GM10248 (cell line): ENCODE measurements at places on chromosomes 6 and 20.
A peak's percentile ranks its signal among the peaks of the same experiment; 100 is the strongest.

DNA sequence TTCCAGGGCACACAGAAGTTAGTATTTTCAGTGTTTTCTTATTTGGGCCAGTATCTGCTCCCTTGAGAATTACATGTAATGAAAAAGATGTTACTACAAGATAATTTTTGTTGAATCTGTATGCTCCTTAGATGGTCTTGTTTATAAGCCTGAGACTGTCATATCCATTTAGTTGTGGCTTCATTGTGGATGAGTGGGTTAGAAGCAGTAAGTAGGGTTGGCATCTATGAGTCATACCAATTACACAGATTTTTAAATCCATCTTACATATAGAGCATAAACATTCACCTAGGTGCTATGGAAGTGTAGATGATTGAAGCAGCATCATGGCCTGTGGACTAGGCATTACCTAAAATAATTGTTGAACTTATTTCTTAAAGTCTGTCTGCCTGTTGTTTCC, 13.5 kb upstream of the BAG2 start:
- DNase-seq: no peak

DNA sequence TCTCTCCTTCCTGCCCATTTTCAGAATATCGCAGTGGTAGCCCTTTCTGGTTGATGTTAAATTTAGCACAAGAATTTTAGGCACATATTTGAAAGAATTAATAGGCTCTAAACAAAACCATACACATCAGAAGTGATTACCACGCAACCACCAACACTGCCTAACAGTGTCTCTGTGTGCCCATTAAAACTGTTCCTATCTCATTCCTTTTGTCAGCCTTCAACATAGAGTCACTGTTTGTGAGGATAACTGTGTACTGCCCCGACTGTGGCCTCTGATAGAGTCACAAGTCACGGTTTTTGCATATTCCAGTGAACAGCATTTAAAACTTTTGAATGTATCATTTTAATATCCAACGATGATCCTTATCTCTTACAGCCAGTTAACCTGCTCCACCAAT, 116.8 kb upstream of the TNFAIP3 start:
- no peak for DNase-seq

DNA sequence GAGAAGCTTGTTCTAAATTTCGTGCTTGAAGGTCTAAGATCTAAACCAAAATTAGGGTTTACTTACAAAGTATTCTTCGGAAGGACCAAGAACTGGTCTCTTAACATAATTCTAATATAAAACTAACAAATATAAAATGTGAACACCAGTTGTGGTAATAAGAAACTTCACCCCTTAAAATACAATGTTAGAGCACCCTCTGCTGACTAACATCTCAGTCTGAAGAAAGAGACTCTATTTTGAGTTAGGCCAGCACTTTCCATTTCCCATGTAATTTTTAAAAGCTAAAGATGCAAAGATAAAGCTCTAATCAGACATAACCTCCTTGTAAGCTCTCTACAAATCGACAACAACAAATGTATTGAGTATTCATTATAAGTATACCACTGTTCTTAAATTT, 24.6 kb downstream of the ATG5 start:
- peak; percentile 16 for DNase-seq

GRCh38 chr20:39076958-39077357, 114.8 kb downstream of the DHX35 start:
- DNase-seq: no peak

DNA sequence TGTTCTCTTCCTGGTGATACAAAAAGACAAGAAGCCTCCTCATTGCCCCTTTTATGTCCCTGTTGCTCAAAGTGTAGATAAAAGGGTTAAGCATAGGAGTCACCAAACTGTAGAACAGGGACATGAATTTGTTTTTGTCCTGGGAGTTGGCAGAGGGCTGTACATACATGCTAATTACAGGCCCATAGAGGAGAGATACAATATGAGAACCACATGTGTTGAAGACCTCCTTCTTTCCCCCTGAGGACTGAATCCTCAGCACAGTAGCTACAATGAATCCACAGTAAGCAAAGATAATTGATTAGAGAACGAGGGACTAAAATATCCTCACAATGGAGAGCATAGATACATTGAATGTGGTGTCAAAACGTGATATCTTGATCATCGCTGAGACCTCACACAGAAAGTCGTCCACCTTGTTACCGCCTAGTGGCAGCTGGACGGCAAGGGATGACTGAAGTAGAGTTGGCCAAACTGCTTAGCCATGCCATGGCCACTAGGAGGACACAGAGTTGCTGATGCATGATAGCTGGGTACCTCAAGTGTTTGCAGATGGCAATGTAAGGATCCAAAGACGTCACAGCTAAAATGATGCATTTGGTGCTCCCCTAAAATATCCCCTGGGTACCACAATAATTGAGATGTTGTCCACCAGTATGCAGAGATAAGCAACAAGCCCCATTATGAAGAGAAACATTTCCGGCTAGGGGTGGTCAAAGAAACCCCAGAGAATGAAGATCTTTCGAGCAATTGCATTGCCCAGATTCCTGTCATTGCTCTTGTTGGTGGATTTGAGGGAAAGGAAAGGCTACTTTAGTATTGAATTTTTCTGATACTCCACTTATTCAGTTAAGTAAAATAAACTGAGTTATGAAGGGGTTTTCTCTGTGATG, 15.0 kb downstream of the OR2B3 start:
- DNase-seq: peak; percentile 23

DNA sequence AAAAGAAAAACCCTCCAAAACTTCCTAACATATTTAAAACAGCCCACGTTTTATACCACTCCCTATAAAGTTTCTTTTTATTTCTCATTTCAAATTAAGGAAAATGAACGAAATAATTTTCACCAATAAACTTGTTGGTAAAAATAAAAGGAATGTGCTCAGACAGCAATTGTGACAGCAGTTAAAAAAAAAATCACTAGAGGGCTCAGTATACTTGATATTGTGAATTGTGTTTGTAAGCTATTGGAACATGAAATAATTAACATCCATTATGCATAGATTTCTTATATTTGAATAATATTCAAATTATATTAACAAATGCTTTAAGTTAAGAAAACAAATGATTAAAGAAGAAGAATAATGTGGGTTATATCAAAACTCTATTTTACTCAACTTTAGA, 105.5 kb downstream of the ASCC3 start:
- no peak for DNase-seq

DNA sequence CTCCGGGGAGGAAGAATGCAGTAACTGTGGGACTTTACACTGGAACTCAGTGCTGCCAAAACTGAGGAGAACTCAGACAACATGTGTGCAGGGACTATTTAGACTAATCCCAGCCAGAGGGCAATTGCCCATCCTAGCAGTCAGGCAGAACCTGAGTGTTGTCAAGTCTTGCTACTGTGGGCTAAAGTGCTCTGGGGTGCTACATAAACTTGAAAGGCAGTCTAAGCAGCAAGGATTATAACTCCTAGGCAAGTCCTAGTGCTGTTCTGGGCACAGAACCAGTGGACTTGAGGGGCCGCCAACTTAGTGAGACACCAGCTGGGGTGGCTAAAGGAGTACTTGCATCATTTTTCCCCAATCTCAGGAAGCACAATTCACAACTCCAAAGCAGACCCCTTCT, 363.8 kb upstream of the PTCHD4 start:
- DNase-seq: no peak

DNA sequence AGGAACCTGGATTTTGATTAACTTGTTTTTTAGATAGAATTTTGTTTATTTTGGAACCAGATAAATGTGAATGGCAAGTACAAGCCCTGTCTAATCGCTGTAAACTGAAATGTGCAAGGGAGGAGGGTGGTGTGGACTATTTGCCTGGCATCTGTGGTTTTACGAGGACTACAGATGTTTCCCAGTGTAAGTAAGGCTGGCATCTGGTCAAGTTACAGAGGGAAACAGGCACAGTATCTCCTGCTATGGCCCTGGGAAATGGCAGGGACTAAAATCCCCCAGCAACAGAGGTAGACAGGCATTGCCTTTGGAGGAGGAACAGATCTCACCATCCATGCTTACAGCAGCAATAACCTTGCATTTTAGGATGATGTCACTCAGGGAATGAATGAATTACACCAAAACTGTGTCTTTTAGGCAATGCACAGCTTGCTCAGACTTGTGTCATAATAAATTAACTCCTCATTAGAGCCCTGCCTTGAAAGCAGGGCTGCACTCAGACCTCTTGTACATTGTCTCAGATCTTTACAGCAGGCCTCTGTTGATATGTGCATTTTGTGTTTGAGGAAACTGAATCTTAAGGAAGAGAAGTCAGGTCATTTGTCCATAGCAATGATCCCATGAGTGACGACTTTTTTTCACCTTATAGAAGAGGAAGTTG, 96.2 kb downstream of the TCP11 start:
- DNase-seq: no peak

DNA sequence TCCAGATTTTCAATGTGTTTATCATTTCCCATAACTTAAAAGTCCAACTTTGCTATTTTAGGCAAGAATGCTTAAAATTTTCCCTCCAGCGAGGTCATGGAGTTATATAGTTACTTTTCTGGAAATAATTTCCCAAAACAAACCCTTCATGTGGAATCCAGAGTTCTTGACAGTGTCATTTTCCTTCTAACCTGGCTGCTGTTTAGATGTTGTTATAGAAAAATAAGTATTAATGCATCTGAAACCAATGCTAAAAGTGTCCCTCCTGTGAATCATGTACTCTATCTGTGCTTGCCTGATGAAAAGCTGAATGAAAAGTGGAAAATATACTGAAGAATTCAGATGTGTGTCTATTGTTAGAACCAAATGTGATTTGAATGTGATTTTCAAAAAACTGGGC, 245.3 kb upstream of the HSF2 start:
- DNase-seq: no peak
